Substantia nigra (tissue), 51 donors: ENCODE measurements at places on chromosomes 7 and 10.

GRCh38 chr7:148699782-148700629 lies 1.3 kb downstream of the CUL1 start:
- no peak for DNase-seq

DNA sequence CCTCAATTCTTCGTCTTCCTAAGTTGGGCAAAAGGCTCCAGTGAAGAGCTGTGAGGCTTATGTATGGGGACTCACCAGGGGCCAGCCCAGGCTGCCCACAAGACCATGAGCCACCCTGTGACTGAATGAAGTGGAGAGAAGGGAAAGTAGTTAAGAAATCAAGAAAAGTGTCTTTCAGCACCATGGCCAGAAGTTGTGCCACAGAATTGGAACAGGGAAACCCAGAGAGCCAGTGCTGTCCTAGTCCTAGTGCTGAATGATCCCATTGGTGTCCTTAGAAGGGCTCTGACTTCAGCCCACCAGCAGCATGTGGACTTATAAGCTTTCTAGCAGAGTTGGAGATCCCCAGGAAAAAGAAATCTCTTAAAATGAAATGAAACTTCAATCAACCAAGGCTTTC lies 37.0 kb upstream of the CCSER2 start:
- no peak for DNase-seq

DNA sequence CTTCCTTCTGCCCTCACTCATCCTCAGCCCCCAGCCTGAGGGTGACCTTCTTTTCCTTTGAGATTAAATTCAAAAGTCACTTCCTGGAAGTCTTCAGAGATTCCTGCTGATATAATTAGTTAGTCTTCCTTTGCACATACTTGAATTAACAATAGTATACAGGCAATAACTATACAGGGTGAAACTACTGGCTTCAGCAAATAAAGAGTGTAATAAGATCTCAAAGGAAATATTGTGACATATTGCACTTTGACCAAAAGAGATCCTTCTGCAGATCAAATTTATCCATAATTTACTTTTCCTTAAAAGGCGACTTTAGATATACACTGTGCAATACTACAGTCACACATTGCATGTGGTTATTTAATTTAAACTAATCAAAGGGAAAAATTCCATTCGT lies 123.8 kb downstream of the SEMA3A start:
- no peak for DNase-seq

GRCh38 chr7:127413326-127413725 lies 20.8 kb upstream of the ZNF800 start:
- DNase-seq, result no peak

- DNase-seq, result no peak
Observed at GRCh38 chr10:129941199-129942018, 22.7 kb downstream of the EBF3 start.

DNA sequence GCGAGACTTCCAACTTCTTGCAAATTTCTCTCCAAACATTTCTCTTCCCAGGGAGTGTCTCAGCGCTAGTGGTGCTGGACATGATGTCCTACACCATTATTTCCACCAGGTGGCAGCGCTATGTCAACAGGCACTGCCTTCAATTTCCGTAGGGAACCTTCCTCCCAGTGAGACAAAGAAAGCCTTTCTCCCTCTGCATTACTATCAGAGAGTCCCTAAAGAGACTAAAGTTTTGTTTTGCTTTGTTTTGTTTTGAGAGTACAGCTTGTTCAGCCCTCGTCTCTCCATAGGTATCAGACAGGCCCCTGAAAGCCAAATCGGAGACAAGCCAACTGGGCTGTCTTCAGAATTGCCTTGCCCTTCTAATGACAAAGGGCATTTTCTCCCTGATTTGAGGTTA lies 44.2 kb upstream of the GGCT start:
- DNase-seq, result peak; percentile 72

- no peak for DNase-seq
Observed at GRCh38 chr10:16803464-16803863, 13.8 kb downstream of the RSU1 start.

DNA sequence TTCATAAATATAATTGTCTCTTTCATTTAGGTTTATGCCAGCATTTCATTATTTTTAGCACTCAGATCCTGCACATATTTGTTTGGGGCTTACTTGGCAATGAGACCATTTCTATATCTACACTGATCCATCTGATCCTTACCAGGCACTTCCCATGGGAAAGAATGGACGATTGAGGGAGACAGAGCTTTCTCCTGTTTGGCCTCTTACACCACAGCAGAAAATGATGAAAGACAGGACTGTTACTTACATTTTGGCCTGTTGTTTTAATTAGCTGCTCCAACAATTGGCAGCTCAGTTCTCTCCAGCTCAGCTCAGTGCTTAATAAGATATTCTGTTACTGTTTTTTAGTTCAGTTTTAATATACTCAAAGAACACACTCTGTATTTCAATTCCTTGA lies 77.6 kb upstream of the RSU1 start:
- DNase-seq, result no peak

DNA sequence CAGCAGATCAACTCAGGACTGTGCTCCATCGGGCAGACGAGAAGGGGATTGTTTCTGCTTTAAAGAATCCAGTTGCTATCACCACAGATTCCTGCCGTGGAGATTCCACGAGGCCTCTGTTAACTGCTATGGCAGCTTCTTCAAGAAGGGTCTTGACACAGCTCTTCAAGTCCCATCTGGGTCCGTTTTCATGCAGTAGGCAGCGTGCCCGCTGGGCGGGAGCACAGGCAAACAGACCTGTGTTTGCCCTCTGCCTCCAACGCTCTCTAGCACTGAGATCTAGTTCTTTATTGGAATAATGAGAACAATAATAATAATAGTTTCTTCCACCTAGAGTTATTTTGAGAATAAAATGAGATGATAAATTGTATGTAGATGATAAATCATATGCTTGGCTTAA lies 127.2 kb upstream of the SP8 start:
- no peak for DNase-seq
